ENCODE measurements at places on chromosomes 3 and 15. TPM values are rescaled to one million over a fixed set of nuclear protein-coding genes. Genes with fewer than 3 reads are reported as not detected.

DNA sequence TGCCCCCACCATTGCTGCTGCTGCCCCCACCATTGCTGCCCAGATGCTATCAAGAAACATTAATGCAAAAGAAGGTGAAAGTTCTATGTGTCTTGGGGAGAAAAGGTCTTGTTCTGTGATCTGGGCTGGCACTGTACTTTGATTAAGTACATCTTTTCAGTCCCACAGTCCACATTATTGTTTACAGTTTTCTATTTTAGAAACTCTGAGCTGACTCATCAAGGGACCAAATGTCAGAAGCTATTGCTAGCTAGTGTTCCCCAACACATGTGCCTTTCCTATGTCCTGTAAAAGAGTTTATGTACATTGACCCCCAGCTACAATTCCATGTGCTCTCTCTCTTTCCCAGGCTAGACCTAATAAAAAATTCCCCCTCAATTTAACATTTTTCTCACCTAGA is 264.7 kb upstream of the NECTIN3 start:
- peak; percentile 48 for DNase-seq

- DNase-seq: peak; percentile 8
Observed at GRCh38 chr3:121786485-121786884, 36.9 kb upstream of the GOLGB1 start.

GRCh38 chr3:64856106-64856505 is 168.3 kb upstream of the ADAMTS9 start:
- DNase-seq: no peak

DNA sequence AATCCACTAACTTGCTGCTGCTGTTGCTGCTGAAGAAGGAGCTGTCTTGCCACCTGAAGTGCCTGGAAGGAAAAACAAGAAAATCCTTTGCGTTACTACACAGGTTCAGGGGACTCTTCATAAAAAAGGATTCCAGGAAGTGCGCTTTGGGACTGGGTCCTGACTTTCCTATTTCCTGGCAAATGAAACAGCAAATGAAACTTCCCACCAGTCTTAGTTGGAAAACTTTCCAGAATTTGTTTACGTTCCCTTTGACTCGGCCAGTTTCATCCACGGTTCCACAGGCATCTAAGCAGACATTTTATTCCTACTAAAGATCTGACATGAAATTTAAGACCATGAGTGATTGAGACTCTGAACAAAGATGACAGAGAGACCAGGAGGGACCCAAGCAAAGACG is 471.0 kb downstream of the FOXP1 start:
- no peak for DNase-seq

PDCD6IP gene
- total RNA-seq: 107 TPM

DNA sequence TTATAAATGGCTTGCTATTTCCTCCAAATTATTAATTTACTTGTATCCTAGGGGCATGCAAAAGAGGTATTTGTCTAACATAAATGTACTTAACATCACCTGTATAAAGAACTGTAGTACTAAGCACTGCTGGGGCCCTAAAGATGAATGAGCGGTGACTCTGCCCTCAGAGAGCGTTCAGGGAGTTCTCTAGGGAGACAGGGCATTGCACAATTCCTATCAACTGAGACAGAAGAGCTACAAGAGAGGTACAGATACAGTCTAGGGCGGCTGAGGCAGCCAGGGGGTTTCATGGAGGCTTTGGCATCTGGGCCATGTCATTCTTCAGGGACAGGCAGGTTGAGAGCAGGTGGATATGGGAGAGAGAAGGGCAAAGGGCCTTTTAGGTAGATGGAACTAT is 39.9 kb upstream of the PARL start:
- DNase-seq: no peak

ABHD14A gene
- total RNA-seq: 29.1 TPM

ADAMTS17 gene
- total RNA-seq: 1.6 TPM

- DNase-seq: no peak
Observed at GRCh38 chr3:188122571-188123169, 31.3 kb upstream of the LPP start.

- no peak for DNase-seq
Observed at GRCh38 chr3:108404368-108404767, 106.0 kb downstream of the MYH15 start.

DNA sequence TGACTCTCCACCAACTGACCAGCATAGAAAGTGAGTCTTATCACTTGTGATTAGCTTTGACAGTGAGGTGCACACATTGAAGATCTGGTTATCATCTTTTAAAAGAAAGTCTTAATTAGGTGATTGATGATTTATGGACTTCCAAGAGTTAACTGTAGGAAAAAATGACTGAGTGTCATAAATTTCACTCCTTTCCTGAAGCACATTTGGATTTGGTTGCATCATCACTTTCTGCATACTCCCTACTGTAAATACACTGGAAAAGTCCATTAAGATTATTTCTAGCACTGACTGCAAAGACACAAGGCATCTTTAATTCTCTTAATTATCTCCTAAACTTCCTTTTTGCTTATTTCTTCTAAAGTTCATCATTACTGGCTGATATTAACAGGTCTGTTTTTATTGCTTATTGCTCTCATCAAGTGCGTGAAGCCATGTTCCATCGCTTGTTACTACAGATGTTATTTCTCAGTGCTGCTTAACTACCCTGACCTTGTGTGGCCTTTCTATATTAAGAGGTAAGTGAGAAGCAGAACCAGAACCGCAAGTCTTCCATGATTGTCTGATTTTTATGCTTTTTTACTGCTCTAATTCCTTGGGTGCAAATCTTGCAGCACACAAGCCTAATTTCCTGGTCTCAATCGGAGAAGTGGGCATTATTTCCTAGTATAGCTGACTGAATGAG is 153.2 kb downstream of the MEIS2 start:
- no peak for DNase-seq

PLS1 gene
- total RNA-seq: 4.9 TPM

DNA sequence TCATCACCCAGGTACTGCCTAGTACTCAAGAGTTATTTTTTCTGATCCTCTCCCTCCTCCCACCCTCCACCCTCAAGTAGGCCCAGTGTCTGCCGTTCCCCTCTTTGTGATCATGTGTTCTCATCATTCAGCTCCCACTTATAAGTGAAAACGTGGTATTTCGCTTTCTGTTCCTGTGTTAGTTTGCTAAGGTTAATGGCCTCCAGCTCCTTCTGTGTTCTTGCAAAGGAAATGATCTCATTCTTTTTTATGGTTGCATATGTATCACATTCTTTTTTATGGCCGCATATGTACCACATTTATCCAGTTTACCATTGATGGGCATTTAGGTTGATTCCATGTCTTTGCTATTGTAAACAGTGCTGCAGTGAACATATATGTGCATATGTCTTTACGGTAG is 8.2 kb upstream of the GANC start:
- DNase-seq: no peak

TPRG1 gene
- 2.0 TPM for total RNA-seq

- no peak for DNase-seq
Observed at GRCh38 chr3:160139291-160139690, 85.9 kb upstream of the C3orf80 start.

AMOTL2 gene
- total RNA-seq: 13.1 TPM

APOD gene
- total RNA-seq: 1.6 TPM

ACTRT3 gene
- 1.6 TPM for total RNA-seq

DNA sequence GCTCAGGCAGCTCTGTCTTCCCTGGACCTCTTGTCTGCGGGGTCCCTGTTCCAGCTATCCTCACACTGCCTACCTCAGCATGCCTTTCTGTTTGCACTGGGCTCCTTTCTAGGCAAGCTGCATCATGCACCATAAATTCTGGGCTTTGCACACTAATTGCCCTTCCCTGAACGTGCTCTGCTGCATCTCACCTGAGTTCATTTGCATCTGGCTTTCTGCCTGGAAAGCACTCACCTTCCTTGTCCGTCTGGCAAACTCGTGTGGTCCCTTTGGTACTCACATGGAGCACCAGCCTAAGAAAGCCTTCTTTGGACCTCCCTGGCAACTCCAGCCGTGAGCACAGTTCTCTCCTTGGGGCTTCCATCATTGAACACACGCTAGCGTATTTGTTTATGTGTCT is 365.6 kb downstream of the SV2B start:
- DNase-seq: no peak

DNA sequence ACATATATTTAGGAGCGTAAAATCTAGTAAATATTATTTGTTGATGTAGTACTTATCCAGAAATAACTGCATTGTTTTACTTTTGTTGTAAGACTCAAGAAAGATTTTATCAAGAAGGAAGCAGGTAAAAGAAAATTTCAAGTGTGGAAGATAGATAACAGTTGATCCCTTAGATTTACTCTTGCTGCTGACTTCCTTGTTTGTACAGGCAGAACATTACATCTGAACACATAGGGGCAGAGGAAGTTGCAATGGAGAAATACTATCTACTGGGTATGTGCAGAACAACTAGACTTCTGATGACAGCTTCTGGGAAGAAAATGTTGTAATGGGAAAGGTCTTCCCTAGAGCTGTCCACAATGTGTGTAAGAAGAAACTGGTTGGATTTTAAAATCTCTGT is 350.6 kb downstream of the NLGN1 start:
- DNase-seq: no peak

NANOGP8 gene
- not detected for total RNA-seq

GRCh38 chr15:74269362-74270035 is 33.4 kb downstream of the CCDC33 start:
- no peak for DNase-seq

DNA sequence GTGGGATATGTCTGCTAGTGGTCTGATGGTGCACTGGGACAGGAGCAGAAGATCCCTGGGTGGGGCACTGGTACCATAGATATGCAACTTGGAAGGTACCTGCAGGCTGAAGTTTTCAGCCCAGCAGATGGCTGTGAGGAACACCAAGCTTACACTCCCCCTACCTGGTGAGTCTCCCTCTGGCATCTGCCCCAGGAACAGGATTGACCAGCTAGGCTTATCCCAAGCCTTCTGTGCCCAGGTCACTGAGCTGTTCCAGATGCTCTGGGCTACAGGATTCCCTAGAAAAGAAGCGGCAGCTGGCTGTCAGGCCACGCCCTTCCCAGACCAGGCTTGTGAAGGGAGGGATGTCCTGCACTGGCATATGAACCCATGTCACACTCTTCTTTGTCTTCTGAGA is 1130.0 kb downstream of the NAALADL2 start:
- no peak for DNase-seq

COPS2 gene
- 70.1 TPM for total RNA-seq

DNA sequence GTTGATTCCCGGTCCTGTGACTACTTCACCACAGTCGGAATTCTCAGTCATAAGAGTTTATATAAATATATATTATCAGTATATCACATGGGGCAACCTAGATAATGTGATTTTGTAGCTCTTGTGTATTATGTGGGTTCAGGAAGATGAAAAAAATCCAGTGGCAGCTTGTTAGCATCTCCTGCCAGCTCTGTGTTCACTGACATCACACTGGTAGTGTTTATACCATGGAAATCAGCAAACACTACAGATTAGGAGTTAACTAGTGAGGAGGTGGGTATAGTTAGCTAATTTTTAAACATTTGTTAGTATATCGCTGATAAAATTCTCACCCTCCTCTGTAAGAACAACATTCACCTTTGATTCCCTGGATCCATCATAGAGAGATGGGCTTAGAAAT is 44.5 kb upstream of the KCNMB2 start:
- no peak for DNase-seq

RBPMS2 gene
- total RNA-seq: not detected

CCR1 gene
- 0.59 TPM for total RNA-seq

LRTM1 gene
- 1.6 TPM for total RNA-seq

GRCh38 chr3:148173851-148174250 is 523.9 kb upstream of the AGTR1 start:
- peak; percentile 84 for DNase-seq

- no peak for DNase-seq
Observed at GRCh38 chr3:39148435-39149058, 4.8 kb downstream of the CSRNP1 start.

FSIP1 gene
- total RNA-seq: 2.1 TPM

- DNase-seq: peak; percentile 99
Observed at GRCh38 chr3:61664105-61664482, 102.7 kb downstream of the PTPRG start.

CCDC39 gene
- not detected for total RNA-seq

SHC4 gene
- total RNA-seq: 1.9 TPM

DNA sequence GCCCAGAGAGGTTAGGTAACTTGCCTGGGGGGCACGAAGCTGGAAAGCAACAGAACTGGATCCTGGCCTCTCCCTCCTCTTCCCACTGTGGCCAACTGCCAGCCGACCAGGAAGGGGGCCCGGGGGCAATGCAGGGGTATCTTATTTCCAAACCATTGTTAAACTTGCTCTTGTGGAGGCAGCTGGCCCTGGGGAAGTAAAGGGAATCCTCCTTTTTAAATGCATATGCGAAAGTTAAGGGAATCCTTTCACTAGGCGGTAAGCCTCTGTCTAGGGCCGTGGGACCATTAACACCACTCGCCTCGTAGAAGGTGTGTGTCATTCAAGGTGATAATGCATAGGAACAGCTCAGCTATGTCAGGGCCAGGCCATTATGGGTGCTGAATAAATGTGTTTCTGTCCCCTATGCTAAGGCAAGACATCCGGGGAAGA is 68.6 kb downstream of the ST6GAL1 start:
- no peak for DNase-seq

PIGZ gene
- 4.5 TPM for total RNA-seq

- no peak for DNase-seq
Observed at GRCh38 chr3:18351823-18352744, 73.1 kb downstream of the SATB1 start.

FETUB gene
- total RNA-seq: not detected

GRCh38 chr15:31298707-31299172 is 27.9 kb upstream of the KLF13 start:
- DNase-seq: no peak

- DNase-seq: peak; percentile 11
Observed at GRCh38 chr15:99371180-99372103, 120.2 kb downstream of the LRRC28 start.

- no peak for DNase-seq
Observed at GRCh38 chr15:60525341-60526039, 46.5 kb upstream of the ICE2 start.

DNA sequence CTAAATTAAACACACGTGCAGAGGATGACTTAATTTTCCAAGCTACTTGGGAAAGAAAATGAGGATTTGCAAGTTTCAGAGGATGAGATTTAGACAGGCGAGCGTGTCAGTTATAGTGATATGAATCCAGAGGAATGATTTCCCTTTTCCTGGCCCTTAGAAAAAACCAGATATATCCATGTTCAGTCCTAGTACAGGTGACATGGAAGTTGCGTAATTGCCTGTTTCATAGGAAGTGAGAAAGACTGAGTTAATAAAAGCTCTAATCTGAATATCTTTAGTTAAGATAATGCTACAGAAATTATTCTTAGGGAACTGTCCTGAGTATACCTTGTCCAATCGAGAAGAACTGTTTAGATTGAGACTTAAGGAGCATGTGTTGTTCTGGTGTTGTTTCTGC is 490.5 kb downstream of the ZNF385D start:
- no peak for DNase-seq

IGSF10 gene
- total RNA-seq: 0.59 TPM

GRCh38 chr3:165786013-165786412 is 51.2 kb downstream of the BCHE start:
- no peak for DNase-seq

TMEM266 gene
- not detected for total RNA-seq

LYZL4 gene
- total RNA-seq: 1.5 TPM

OR5H2 gene
- total RNA-seq: not detected

GRCh38 chr3:87350367-87351199 is 74.2 kb upstream of the POU1F1 start:
- DNase-seq: peak; percentile 64

All from RPMI7951 (cell line).